Hepatic stellate cell (primary cell): ENCODE measurements at places on chromosomes 4 and X.

DNA sequence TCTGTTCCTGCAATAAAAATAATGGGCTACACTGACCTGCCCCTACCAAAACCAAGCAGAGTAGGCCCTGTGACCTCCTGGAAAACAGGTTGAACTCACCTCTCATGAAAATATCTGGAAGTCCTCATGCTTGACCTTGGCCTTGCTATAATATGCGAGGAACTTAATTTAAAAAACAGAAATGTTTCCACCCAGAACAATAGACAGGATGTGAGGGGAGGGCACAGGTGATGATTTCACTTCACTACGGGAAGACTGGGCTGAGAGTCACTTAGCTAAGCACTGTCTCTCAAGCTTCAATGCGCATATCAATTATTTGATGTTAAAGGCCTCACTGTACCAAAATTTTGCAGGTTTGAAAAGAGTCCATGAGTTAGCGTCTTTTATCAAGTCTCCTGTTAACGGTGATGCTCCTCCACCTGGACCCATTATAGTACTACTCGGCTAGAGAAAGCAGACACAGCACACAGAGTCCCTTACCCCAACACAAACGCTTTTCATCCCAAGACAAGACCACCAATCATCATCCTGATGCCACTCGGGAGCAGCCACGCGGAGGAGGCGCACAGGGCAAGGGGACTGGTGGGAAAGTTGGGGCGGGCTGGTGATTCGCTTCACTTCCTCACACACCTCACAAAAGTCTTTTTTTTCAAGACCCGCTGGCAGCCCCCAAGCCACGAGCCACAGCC is 25.9 kb downstream of the ZNF721 start:
- DNase-seq, result peak; percentile 17

DNA sequence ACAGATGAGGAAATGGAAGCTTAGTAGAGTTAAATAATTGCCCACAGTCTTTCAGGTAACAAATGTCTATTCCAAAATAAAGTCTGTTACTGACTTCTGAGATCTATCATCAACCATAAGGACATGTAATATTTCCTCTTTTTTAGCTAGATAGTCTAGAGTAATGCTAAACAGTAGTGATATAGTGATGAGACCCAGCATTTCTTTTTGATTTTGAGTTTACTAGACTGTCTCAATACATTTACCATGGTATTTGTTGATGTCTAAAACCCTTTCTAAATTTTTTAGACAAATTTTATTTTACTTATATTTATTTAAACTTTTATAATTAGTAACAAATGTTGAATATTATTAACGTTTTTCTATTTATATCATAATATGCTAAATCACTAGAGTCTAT is 465.1 kb upstream of the SLIT2 start:
- DNase-seq, result no peak

DNA sequence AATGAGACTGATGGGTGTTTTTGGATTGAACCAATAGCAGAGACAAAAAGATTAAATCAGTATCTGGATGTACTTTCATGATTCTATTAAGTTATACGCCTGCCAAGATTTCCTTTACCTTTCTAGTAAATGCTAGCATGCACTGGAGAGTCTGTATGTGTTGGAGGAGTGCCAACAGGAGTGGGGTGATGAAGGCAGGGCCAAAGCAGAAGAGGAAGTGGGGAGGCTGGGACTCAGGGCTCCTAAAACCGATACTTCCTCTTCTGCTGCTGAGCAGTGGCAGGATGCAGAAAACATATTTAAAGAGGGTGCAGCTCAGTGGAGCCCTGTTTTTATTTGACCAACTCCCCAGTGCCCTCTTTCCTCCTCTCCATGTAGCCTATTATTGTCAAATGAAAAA is 5.6 kb downstream of the CYSLTR1 start:
- DNase-seq, result no peak

GRCh38 chr4:100248476-100248875 is 58.2 kb upstream of the DDIT4L start:
- DNase-seq, result no peak

DNA sequence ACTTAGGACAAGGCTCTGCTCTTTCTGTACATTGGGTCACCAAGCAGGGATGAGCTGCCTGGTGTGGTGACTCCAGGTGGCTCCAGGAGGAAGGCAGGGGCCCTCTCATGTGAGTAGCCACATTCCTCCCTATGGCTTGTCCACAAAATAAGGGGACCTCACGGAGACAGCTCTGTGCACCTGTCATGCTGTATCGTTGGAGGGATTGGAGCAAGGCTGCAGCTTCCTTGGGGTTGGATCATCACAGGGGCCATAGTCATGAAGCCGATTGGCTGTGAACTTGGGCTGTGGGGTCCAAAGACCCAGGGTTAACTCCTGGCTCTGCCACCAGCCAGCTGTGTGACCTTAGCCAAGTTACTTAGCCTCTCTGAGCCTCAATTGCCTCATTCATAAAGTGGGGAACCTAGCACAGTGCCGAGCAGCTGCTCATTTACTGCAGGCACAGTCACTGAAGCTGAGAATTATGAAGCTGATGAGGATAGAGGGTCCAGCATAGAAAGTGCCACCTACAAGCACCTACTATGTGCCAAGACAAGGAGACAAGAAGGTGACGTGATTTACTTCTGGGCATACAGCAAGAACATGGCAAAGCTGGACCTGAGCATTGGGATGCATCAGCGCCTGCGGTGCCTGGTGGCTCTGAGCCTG is 11.8 kb upstream of the KIAA0232 start:
- no peak for DNase-seq

GRCh38 chr4:7719354-7720174 is 220.1 kb downstream of the AFAP1 start:
- DNase-seq, result peak; percentile 88

DNA sequence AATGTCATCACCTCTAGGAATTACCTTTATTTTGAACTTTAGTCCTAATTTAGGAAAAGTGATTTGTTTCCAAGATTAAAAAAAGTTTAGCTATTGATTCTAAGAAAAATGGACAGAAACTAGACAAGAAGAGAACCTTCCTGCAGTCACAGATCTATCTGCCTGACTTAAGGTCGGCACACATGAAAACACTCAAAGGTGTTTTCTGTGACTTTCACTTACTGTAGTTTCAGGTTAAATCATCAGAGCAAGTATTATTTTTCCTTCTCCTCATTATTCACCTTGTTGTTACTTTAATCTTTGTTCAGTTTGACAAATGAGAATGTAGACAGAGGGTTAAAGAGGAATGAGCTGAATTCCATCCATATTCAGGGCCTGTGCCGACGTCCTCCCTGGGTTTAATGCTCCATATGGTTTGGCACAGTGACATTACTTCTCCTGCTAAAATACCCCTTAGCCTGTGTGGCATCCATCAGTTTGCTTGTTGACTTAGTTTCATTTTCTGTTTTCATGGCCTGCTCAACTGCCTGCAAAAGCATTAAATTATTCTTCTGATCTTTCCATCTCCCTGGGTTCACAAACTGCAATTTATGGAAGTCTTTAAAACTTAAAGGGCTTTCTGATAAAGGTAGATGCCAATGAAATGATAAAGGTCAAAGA is 352.7 kb downstream of the NKX6-1 start:
- no peak for DNase-seq
